Skeletal muscle tissue (tissue), 5 donors: ENCODE measurements at places on chromosomes 16 and 17. TPM values are rescaled to one million over a fixed set of nuclear protein-coding genes. Genes with fewer than 3 reads are reported as not detected.

Gene CA7
- total RNA-seq: not detected

Gene CIBAR2
- total RNA-seq: not detected

Gene KRT39
- total RNA-seq: 3.1 TPM

Gene TELO2
- 11.0 TPM for total RNA-seq

Gene MPV17L
- total RNA-seq: 3.1 TPM

Gene SCGB1C2
- not detected for total RNA-seq

Gene GP2
- not detected for total RNA-seq

Gene FBXO39
- under 0.01 TPM for total RNA-seq

Gene SOCS7
- total RNA-seq: 13.0 TPM

Gene KCNH4
- not detected for total RNA-seq

Gene EIF3C
- total RNA-seq: 197 TPM

Gene GPR139
- not detected for total RNA-seq

Gene LAT
- 0.52 TPM for total RNA-seq

Gene KRT24
- total RNA-seq: not detected

Gene CCL7
- not detected for total RNA-seq

Gene OMG
- not detected for total RNA-seq

Gene FA2H
- total RNA-seq: not detected

Gene CACNB1
- total RNA-seq: 146 TPM

Gene USH1G
- under 0.01 TPM for total RNA-seq

Gene CCDC144A
- 8.9 TPM for total RNA-seq

Gene TBC1D3G
- not detected for total RNA-seq

Gene KCNJ18
- total RNA-seq: not detected

Gene NOXO1
- 1.6 TPM for total RNA-seq

Gene GPR179
- total RNA-seq: not detected

Gene MT4
- total RNA-seq: not detected

Gene SLC52A1
- not detected for total RNA-seq

Gene PPY
- not detected for total RNA-seq

Gene CACNG1
- total RNA-seq: 43.3 TPM

Gene C17orf100
- not detected for total RNA-seq

Gene P4HB
- 264 TPM for total RNA-seq

Gene KCNH6
- not detected for total RNA-seq

Gene CD19
- total RNA-seq: 2.1 TPM

Gene MYBBP1A
- 30.3 TPM for total RNA-seq

Gene PPP1R27
- total RNA-seq: 35.0 TPM

Gene PIPOX
- total RNA-seq: 1.0 TPM

Gene KRTAP2-3
- total RNA-seq: not detected

Gene PRSS21
- not detected for total RNA-seq

Gene EPOP
- 0.52 TPM for total RNA-seq

Gene CDR2
- total RNA-seq: 25.6 TPM
